ENCODE measurements at places on chromosomes 12 and 14. TPM values are rescaled to one million over a fixed set of nuclear protein-coding genes. Genes with fewer than 3 reads are reported as not detected.
A peak's percentile ranks its signal among the peaks of the same experiment; 100 is the strongest.

KCNK10 gene
- total RNA-seq, result not detected

OR11H7 gene
- not detected for total RNA-seq

RPGRIP1 gene
- 0.68 TPM for total RNA-seq

GPRC5D gene
- total RNA-seq, result not detected

CBLN3 gene
- 0.24 TPM for total RNA-seq

SERPINA4 gene
- not detected for total RNA-seq

PLBD1 gene
- total RNA-seq, result 31.1 TPM

DNA sequence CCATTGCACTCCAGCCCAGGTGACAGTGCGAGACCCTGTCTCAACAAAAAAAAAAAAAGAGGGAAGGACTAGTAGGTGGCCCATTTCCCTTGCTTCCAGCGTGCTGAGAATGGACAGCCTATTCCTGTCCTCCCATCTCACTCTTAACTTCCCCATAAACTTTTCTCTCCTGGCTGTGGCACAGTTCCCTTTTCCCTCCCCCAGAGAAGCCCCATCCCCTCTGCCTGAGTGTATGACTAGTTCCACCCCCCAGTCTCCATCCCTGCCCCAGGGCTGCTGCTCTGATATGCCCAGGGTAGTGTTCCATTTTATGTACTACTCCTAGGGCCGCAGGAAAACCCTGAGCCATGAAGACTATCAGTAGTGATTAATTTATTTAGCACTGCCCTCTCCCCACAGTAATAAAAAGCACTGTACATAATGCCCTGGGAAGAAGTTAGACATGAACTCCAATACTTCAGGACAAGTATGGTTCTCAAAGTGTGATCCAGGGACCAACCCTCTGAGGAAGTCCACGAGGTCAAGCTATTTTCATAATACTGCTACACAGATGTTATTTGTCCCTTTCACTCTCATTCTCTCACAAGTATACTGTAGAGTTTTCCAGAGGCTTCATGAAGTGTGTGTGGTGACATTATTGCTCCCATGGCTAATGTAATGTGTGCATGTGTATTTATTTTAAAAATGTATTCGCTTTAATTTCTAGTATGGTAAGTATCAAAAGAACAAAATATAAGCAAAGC is 11.5 kb upstream of the CHD4 start:
- no peak for DNase-seq

DNA sequence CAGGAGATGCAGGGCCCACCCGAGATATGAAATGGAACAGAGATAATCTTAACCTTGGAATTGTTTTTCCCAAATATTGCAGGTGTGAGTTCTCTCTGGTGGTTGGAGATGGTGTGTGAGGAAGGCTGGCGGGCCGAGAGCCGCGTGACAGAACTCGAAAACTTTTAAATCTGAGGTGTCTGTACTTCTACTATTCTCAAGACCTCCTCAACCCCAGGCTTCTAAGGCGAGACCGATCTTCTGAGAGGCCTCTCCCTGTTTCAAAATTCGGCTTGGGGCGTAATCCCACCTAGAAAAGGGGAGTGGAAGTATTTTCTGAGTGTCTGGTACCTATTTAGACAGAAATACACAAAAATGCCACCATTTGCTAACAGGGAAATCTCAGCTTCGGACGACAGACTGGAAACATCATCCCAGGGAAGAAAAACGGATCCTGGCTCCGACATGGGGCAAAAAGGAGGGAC is 611 bp downstream of the SARNP start:
- DNase-seq, result no peak

GRCh38 chr12:57128519-57129247 is 400 bp downstream of the LRP1 start:
- no peak for DNase-seq

- DNase-seq, result no peak
Observed at GRCh38 chr12:117688446-117688845, 280.3 kb downstream of the KSR2 start.

- no peak for DNase-seq
Observed at GRCh38 chr14:24665440-24665991, 31.5 kb upstream of the GZMB start.

GRCh38 chr14:94129758-94130414 is 482 bp upstream of the IFI27L2 start:
- DNase-seq, result peak; percentile 67

GRCh38 chr12:11743423-11744409 is 94.2 kb downstream of the ETV6 start:
- no peak for DNase-seq

DNA sequence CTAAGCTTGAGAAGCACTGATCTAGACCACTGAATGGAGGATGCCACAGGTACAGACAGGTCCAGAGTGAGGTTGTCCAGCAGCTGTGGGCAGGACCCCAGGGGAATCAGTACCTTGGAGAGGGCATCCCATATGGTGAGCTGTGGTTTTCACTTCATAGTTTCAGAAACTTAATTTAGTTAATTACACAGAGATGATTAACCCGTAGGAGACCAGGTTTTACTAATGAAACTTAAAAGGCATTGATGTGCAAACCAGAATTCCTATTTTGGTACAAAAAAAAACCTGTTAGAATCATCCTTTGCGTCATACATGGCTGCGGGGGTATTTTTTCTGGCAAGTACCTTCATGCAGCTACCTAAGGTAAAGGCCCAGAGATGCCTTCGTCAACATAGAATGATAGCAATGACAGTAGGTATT is 159.3 kb downstream of the DACT1 start:
- DNase-seq, result no peak

- no peak for DNase-seq
Observed at GRCh38 chr12:105237666-105238065, 1.7 kb upstream of the APPL2 start.

DNA sequence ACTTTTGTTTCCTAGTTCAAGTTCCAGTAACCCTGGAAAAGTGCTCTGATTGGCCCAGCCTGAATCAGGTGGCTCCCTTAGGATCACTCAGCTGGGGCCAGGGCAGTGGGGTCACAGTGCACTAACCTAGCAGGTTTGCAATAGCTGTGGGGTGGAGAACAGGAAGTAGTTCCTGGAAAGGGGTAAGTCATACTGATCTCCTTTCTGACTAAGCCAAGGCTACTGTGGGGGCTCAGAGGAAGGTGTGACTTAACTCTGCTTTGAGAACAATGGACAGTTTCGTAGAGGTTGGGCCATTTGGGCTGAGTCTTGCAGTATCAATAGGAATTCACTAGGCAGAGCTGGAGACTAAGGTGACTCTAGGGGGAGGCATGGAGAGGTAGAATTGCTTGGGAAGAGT is 89.4 kb downstream of the KIF26A start:
- no peak for DNase-seq
